GM18507 (cell line): ENCODE measurements at places on chromosomes 12 and 14.

DNA sequence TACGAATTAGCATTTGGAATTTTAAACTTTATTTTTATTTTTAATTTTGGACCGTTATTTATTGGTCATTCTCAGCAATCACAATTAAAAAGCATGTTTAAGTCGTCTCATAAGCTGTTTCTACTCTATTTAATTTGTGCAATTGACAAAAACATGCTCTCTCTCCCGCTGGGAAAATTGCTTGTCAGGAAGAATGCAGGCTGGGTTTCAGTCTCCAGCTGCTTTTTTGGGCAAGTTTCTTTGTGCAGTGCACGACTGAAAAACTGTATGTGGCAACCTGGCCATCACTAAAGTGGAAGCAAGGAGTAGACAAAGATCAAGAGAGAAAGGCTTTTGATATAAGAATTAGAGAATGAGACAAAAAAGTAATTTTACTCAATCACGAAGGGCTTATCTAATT, 941.5 kb upstream of the MDGA2 start:
- DNase-seq = no peak

DNA sequence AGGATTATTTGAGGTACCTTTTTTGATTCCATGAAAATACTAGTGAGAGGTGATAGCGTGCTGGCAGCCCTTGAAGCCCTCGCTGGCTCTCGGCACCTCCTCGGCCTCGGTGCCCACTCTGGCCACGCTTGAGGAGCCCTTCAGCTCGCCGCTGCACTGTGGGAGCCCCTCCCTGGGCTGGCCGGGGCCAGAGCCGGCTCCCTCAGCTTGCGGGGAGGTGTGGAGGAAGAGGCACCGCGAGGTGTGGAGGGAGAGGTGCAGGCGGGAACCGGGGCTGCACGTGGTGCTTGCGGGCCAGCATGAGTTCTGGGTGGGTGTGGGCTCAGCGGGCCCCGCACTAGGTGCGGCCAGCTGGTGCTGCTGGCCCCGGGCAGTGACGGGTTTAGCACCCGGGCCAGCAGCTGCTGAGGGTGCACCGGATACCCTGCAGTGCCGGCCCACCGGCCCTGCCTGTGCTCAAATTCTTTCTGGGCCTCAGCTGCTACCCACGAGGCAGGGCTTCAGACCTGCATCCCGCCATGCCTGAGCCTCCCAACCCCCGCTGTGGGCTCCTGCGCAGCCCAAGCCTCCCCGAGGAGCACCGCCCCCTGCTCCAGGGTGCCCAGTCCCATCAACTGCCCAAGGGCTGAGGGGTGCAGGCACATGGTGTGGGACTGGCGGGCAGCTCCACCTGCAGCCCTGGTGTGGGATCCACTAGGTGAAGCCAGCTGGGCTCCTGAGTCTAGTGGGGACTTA, 7.4 kb downstream of the MOK start:
- no peak for DNase-seq

DNA sequence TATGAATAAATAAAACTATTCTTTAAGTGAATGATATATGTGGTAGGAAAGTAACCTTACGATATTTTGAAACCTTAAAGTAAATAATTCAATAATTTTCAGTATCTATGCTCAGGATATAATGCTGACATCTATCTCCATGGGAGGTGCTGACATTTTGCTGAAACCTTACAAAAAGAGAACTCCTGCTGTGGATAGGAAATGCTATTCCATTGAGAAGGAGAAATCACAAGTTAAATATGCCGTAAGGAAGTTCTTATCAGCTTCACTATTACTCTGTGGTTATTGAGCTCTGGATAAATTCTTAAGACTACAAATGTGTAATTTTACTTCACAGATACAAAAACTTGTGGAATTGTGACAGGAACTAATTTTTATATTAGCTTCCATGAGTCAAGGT, 722.1 kb downstream of the TMTC2 start:
- no peak for DNase-seq

- no peak for DNase-seq
Measured at GRCh38 chr12:22173177-22173576, 127.2 kb downstream of the CMAS start.

DNA sequence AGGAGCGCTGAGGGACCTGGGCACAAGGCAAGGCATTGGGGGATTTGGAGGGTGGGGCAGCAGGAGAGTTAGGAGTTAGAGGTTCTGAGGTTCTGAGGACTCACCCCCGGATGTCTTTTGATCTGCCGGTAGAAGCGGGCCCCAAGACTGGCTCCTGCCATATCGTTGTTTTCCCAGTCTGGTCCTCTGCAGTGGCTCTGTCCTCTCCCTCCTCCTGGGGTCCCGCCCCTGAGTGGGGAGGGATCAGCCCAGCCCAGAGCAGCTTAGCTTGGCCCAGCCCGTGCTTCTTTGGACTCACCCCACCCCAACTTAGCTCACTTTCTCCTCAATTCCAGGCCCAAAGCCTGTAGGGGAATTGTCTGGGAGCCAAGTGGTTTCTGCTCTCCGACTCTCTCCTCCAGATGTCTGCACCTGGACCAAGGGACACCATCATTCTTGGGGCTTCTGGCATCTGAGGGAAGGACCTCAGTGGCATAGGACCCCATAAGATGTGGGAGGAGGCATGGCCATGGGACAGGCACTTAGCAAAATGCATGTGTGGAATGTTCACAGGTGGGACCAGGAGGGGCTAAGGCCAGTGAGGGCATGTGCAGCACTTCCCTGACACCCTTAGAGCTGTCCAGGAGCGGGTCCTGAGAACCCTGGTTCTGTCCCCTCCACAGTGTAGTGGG, 7.5 kb downstream of the SHMT2 start:
- DNase-seq = no peak

- no peak for DNase-seq
Measured at GRCh38 chr14:99564256-99564925, 39.6 kb downstream of the CCDC85C start.

GRCh38 chr12:67025543-67026114, 243.5 kb upstream of the CAND1 start:
- DNase-seq = peak; percentile 4

DNA sequence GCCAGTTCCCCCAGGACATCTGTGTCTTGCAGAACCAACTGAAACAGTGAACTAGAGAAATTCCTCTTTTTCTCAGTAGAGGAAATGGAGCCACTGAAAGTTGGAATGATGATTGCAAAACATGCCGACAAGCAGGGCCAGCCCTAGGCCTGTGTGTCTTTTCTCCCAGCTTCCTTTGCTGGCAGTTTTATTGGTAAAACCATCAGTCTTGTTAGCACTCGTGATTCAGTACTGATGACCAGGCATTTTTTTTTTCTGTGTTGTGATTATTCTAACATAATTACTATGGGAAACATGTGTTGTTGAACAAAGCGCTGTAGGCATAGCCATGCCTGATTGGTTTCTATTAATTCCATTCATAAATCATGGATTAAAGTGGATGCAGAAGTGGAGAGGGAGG, 620.7 kb downstream of the AACS start:
- DNase-seq = no peak

DNA sequence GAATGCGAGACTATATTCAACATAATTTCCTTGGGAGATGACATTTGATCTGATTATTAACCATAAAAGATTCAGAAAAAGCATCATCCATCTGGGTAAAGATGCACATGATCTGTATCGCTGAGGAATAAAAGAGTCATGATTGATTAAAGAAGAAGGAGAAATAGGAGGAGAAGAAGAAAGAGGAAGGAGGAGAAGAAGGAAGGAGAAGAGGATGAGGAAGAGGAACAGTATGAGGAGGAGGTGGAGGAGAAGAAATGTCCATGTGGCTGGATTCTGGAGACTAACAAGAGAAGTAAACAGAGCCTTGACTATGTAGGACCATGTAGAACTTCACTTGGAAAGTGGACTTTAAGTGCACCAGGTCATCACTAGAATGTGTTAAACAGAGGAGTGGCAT, 947.4 kb downstream of the LRFN5 start:
- DNase-seq = no peak

DNA sequence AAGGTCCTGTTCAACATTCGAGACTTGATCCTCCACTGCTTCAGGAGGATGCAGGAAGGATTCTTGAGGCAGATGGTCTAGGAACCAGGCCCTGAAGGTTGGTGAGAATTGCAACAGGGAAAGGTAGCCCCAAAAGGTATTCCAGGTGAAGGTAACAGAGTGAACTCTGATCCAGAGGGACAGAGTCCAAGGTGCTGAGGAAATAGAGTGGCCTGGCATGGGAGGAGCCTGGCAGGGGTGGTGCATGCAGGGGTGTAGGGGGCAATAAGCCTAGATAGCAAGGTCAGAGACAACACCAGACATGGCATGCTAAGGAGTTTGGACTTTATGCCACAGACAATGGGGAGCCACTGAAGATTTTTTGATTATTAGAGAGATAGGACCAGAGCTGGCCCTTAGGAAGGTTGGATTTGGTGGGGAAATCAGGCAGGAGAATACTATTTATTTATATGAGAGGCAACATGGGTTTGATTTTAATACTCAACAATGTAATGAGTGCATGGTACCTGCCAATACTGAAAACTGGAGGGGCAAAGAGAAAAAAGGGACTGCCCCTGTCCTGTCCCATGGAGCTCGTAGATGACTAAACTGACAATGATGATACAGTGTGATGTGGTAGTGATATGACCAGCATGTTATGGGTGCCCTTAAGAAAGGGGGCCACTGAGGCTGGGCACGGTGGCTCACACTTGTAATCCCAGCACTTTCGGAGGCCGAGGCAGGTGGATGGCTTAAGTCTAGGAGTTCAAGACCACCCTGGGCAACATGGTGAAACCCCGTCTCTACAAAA, 50.5 kb upstream of the TMED10 start:
- DNase-seq = no peak

DNA sequence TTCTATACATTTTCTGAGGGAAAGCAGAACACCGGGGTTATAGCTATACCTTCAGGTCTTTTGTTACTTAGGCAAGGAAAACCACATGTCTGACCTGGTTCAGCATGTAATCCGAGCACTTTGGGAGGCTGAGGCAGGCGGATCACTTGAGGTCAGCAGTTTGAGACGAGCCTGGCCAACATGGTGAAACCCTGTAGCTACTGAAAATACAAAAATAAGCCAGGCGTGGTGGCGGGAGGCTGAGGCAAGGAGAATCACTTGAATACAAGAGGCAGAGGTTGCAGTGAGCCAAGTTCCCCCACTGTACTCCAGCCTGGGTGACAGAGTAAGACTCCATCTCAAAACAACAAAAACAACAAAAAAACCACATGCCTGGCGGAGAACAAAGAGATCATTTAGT, 177.6 kb downstream of the ACSS3 start:
- no peak for DNase-seq

DNA sequence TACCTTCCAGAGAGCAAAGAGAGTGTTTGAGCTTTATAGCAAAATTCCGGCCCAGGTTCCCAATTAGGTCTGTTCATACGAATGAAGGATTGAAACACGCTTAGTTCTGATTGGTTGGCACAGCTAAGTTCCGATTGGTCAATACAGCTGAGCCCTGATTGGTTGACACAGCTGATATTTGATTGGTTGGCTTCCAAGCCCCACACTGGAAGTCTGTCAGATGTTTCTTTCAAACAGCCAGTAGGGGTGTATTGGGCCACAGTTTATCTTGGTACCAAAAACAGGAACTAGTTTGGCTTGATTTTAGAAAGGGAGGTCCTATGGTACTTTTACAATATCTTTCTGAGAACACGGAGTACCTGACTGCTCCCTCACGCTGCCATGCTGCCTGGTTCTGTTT, 93.4 kb downstream of the CAND1 start:
- no peak for DNase-seq

- no peak for DNase-seq
Measured at GRCh38 chr14:73243341-73243740, 6.0 kb downstream of the PAPLN start.

- DNase-seq = no peak
Measured at GRCh38 chr12:6148061-6148460, 23.6 kb upstream of the VWF start.

DNA sequence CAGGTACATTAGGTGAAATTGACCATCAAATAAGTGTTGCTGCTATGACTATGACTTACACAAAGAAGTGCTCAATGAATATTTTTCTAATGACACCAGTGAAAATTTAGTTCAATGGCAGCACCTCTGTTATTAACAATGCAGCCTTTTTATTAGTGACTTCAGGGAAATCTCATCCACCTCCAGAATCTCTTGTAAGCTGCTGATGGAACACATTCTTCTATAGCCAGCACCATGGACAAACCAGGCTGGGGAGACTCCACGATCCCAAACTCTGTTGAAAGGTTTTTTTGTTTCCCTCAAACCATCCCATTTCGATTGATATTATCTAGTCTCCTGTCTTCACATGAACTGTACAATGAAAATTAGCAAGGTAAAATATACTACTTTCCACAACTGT, 265.9 kb downstream of the ITPR2 start:
- no peak for DNase-seq

- no peak for DNase-seq
Measured at GRCh38 chr14:71398450-71398849, 491.2 kb downstream of the PCNX1 start.

- DNase-seq = no peak
Measured at GRCh38 chr12:43118234-43118633, 433.8 kb downstream of the ADAMTS20 start.

GRCh38 chr14:96232506-96232905, 23.5 kb upstream of the BDKRB1 start:
- no peak for DNase-seq

DNA sequence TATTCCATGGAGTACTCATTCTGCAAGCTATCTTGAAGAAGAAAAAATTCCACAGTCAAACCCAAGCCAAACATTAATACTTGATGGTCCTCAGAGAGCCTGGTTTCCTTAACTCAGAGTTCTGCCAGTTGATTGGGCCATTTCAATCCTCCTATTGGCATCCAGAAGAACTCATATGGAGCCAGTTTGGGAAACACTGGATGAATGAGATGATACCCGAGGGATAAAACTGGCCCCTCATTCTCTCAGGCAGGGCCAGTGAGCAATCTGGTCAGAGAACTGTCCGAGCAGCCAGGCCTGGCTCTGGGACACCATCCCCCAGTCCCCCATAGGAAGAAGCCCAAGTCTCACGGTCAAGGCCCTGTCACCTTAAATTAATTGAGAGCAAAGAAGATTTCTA, 48.8 kb downstream of the NUAK1 start:
- DNase-seq = no peak

DNA sequence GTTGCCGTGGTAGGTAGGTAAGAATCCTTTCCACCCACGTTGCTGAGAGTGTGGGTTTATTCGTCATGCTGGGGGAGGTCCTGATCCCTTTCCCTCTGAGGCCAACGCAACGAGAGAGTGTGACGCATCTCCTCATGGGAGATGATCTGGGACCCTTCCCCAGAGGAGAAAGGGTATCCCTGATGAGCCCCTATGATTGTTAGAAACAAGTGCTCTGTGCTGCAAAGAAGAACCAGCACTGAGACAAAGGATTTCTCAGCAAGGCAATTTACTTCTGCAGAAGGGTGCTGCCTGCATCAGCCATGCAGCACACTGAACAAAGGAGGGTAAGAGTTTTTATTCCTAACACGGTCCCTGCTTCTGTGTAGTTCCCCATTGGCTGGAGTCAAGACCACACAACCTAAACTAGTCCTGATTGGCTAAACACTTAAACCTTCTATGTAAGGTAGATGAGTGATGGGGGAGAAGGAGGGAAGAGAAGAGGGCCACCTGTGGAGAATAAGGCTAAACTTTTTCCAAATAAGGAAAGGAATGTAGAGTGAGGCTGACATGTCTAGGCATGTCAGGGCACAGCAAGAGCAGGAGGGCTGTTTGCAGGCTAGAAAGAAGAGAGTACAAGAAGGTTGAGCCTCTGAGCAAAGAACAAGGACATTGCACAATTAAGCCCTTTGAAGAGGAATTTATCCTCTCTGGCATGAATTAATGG, 21.3 kb downstream of the CLEC2A start:
- no peak for DNase-seq

- DNase-seq = no peak
Measured at GRCh38 chr12:6452245-6452943, 552 bp downstream of the TAPBPL start.
